ENCODE measurements at places on chromosomes 5 and 9.

DNA sequence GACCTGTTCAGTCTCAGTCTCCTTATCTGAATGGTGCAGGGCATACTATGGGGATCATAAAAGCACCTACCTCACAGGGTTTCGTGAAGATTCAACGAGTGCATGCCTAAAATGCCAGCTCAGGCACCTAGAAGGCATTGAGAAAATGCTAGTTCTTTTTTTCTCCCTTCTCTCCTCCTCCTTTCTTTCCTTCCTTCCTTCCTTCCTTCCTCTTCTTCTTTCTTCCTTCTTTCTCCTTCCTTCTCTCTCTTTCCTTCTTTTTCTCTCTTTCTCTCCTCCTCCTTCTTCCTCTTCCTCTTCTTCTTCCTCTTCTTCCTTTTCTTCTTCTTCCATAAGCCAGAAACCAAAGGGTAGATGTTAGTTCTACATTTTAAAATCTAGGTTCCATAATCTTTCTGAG, 12.3 kb upstream of the RAB14 start:
- no peak for DNase-seq

- no peak for DNase-seq
Measured at GRCh38 chr5:38756068-38756467, 89.7 kb upstream of the OSMR start.

DNA sequence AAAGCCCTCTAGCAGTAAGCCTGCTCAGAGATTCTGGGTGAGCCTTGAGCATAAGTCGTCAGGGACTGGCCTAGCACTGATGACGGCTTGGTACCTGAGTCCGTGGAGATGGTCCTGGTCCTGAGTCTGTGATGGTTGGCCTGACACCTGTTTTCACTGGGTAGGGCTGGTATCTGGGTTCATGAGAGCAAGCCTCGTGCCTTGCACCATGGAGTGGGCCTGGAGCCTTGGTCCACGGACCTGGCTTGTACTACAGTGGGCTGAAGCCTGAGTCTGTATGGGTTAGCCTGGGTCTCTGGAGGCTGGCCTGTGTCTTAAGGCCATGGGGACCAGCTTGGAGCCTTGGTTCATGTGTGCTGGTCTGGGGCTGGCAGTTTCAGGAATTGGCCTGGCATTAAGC, 310.3 kb upstream of the ISL1 start:
- no peak for DNase-seq

GRCh38 chr9:101582553-101582952, 12.2 kb downstream of the PPP3R2 start:
- DNase-seq: no peak

GRCh38 chr9:93612796-93613154, 36.4 kb downstream of the PHF2 start:
- DNase-seq: no peak

- no peak for DNase-seq
Measured at GRCh38 chr5:156051972-156052371, 275.0 kb upstream of the SGCD start.

DNA sequence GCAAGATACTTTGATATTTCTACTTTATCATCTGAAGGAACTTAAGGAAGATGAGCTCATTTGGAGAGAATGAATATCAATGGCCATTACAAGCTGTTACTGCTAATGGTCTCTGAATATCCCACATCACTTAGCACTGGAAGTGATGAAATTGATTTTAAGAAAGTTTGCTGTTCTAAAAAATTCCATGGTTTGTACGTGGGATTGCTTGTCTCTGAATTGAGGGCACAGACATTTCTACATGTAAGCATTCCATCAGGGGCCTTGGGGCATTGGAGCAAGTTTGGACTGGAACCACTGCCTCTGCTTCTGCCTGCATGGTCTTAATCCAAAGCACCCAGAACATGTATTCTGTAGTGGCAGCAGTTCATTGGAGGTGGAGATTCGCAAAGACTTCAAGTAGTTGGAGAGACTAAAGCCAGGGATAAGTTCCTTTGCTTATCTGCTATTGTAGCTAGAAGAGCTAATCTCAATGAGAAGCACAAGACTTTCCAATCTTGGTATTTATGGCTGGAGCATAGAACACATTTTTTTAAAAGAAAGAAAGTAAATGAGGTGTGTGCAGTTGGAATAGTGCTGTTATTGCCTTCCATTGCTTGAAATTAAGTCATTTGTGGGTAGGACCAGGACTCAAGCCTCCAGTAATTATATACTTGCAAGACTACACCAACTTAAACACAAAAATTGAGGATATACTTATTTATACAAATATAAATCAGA, 424.2 kb downstream of the SPATA31D1 start:
- no peak for DNase-seq

- no peak for DNase-seq
Measured at GRCh38 chr9:135703726-135704125, 1.7 kb downstream of the KCNT1 start.

DNA sequence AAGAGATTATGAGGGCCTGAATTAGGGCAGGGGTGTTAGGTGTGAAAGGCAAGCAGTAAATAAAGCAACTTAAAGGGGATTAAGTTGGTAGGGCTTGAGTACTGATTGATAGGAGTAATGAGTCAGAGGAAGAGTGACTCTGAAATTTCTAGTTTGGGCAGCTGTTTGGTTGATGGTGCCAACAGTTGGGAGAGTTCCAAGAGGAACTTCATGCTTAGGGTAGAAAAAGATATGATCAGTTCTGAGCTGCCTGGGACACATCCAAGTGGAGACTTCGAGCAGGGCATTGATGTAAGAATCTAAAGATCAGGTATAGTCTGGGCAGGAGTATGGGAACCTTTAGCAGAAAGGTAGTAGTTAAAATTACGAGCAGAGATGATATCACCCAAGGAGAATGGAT, 10.2 kb downstream of the MAMDC2 start:
- no peak for DNase-seq

DNA sequence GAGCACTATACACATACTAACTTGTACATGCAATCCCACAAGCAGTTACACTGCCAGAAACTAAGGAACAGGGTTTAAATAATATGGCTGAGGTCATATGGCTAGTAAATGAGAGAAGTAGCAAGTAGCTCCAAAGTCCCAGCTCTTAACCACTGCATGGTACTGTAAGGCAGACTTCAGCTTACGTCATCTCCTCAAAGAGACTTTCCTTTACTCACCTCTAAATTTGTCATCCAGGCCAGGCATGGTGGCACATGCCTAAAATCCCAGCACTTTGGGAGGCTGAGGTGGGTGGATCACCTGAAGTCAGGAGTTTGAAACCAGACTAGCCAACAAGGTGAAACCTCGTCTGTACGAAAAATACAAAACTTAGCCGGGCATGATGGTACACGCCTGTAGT, 20.4 kb upstream of the SELENOP start:
- DNase-seq: no peak

- no peak for DNase-seq
Measured at GRCh38 chr5:143177263-143177983, 226.1 kb downstream of the NR3C1 start.

- no peak for DNase-seq
Measured at GRCh38 chr9:115036691-115037090, 81.3 kb downstream of the TNC start.

DNA sequence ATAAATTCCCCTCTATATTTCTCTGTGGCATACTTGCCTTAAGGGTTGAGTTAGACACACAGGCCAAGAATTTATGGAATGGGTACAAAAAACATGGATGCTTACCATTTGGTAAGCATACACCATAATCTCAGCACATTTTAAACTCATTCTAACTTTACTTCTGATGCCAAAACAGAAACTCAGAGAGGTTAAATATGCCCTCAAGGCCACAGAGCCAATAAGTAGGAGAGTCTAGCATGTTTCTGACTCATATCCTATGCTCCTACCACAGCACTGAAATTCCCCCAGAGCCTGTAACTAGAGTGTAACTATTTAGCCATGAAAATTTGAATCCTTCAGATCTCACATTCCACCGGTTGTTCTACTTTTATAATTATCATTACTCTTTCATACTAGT, 559.7 kb downstream of the ACTL7B start:
- no peak for DNase-seq

GRCh38 chr9:115691693-115692092, 461.9 kb upstream of the PAPPA start:
- DNase-seq: no peak

DNA sequence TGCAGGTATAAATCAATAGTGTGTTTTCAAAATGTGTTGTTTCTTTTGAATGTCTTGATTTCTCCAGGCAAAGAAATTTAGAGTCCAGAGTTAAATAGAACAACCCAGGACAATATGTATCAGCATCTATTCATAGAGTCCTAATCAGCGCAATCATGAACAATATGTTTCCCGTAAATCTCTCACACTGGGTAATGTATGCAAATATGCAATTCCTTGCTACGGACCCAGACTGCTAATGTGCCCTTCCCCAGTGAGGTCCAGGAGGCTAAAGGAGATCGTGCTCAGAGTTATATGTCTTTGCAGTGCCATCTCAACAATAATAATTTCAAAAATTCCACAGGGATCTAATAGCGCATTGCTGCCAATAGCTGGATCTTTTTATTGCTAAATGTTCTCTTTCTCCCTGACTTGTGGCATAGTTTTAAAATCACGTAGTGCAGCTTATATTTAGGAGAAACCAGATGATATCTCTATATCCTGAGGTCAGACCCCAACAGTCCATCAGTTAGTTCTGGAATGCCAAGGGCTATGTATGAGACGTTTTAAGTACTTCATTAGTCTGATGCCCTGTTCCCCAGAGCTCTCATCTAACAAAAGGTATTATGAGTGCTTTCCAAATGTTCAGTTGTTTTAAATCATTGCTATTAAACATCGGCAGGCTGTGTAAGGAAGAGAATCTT, 145.1 kb downstream of the MARCHF11 start:
- DNase-seq: no peak

DNA sequence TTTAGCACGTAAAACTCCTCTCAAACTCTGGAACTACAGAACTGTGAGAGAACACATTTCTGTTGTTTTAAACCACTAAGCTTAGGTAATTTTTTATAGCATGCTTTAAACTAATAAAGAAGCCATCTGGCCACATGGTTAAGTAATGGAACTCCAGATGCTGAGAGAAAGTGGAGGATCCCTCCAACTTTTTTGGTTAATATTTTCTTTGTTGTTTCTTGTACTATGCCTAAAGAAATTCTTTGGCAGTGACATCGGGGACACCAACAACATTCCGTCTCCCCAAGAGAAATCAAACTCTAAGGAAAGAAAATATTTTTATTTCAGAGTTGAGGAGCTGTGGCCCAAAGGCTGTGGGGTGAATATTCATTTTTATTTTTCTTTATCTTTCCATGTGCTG, 734.8 kb upstream of the CDH9 start:
- DNase-seq: no peak

- no peak for DNase-seq
Measured at GRCh38 chr9:98402019-98402840, 146.8 kb upstream of the TBC1D2 start.

- DNase-seq: no peak
Measured at GRCh38 chr9:3887221-3887653, 361.4 kb upstream of the RFX3 start.

- DNase-seq: no peak
Measured at GRCh38 chr5:150163547-150164059, 3.0 kb upstream of the CDX1 start.

- no peak for DNase-seq
Measured at GRCh38 chr9:78578072-78578471, 281.1 kb downstream of the PSAT1 start.

DNA sequence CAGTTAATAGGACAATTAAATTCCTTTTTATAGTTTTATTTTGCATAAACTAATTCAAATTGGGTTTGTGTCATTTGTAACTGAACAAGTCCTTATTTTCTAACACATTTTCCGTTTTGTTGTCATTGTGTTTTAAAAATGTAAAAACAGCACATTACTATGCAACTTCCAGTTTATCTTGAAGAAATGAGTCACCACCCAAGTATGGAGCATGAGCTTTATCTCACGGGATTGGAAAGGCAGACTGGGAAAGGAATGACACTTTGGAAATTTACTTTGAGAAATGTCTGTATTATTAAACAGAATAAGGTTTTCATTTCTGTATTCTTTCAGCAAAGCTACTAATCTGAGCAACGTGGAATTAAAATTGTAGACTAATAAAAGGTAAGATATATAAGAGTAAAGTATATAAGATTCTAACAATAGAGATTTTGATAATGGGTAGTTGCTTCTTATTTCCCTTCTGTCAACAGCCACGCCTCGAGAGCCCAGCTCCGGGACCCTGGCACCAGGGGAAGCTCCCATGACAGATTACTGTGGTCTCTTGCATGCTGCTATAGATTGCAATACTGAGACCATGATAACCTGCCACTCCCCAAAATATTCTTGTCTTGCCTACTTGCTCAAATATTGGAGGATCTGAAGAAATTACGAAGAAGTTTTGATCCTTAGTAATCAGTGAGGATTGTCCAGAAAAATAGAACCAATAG, 433.1 kb downstream of the CHSY3 start:
- DNase-seq: no peak

GRCh38 chr5:138748630-138749081, 4.6 kb upstream of the CTNNA1 start:
- no peak for DNase-seq

DNA sequence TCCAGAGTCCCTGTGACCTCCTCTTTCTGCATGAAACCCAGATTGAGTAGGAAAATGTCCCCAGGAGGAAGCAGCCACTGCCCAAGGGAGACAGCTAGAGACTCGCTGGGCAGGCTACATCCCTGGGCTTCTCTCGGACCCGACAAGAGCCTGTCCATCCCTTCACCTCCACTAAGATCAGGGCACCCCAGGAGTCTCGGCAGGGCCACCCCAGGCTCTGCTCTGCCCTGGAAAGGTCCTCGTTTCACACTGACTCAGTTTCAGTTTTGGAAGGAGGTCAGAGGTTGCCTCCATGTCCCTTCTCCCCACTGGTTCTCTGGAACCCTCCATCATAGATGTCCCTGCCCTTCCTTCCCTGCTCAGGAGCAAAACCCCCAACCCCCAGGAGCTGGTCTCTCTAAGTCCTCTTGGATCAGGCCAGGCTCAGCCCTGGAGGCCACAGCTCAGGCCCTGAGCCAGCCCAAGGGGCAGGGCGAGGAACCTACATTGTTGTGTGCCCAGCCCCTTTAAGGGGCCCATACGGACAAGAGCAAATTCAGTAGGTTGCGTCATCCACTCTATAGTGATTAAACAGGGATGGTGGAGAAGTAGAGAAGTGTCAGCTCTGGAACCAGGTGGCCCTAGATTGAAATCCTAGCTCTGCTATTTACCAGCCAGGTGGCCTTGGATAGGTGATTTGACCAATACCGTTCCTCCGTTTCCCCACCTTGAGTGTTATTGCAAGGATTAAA, 37.4 kb downstream of the C9orf50 start:
- DNase-seq: no peak

DNA sequence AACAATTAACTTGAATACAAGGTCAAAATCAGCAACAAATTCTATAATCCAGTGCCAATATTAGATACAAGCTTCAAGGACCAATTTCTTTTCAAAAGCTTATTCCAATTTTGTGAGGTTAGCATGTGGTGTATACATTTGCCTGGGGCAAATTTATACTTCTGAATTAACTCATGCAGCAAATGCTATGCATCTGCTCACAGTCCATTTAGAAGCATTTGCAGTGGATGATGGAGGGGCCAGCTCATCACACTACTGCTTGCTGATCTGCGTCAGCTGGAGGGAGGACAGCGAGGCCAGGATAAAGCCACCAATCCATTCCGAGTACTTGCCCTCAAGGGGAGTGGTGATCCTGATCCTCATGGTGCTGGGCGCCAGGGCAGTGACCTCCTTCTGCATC, 474.3 kb upstream of the KIF2A start:
- DNase-seq: no peak

GRCh38 chr5:180202939-180203573, 6.0 kb downstream of the RASGEF1C start:
- no peak for DNase-seq

GRCh38 chr9:134403682-134404301, 77.5 kb downstream of the RXRA start:
- no peak for DNase-seq

GRCh38 chr5:117752403-117752802, 1177.8 kb upstream of the SEMA6A start:
- no peak for DNase-seq
